ENCODE measurements at places on chromosomes 16 and 17.

- DNase-seq: no peak
Measured at GRCh38 chr17:1188812-1189504, 9.2 kb upstream of the ABR start.

GRCh38 chr16:85266857-85267256 lies 154.6 kb upstream of the CIBAR2 start:
- no peak for DNase-seq

DNA sequence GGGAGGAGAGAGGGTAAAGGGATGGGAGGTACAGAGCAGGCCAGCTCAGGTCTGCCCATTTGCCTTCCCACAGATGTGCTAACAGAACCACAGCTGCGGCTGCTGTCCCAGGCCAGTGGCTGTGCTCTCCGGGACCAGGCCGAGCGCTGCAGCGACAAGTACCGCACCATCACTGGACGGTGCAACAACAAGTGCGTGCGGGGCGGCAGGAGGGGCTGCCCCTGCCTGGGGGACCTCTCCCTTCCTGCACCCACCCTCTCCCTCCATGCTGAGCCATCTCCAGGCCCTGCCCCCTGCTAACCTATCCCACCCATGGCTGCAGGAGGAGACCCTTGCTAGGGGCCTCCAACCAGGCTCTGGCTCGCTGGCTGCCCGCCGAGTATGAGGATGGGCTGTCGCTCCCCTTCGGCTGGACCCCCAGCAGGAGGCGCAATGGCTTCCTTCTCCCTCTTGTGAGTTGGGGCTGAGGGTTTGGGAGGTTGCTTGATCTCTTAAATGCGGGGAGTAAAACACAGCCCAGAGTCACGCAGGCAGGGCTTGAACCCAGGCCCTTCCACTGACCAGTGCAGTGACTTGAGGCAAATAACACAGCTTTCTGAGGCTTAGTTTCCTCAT lies 1.2 kb downstream of the EPX start:
- no peak for DNase-seq

DNA sequence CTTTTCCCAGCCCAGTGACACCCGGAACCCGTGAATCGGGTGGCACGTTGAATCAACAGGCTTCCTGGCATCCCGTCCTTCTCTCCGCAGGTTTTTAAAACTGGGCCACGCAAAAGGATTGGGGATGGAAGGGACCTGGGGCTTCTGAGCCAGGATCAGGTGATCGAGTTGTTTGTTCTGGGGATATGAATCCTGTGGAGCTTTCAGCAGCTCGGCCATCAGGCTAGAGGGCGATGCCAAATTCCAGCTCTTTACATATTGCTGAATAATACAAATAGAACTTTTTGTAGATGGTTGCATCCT lies 473 bp downstream of the SUPT6H start:
- DNase-seq: no peak

DNA sequence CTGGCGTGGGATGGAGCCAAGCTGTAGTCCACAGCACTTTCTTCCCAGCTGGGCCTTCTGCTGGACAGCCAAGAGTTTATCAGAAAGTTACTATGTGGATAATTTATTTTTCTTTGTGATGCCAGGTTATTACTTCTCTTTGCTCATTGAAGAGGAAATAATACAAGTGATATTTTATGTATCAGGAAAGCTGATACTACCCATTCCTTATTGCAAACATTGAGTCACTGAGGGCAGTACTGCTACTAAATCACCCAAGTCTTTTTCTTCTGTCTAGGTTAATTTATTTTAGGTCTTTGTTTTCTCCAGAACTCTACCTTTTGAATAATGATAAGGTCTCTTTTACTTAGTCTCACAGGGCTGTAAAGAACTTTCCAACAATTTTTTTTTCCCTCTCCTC lies 8.3 kb downstream of the NUP93 start:
- DNase-seq: no peak
